Muscle of arm (tissue), 14 donors: ENCODE measurements at places on chromosomes 12 and 14. TPM values are rescaled to one million over a fixed set of nuclear protein-coding genes. Genes with fewer than 3 reads are reported as not detected.

RFLNA gene
- polyA plus RNA-seq, result 3.2 TPM

VRTN gene
- not detected for polyA plus RNA-seq

AKAP3 gene
- 1.3 TPM for polyA plus RNA-seq

NUAK1 gene
- polyA plus RNA-seq, result 14.3 TPM

GRIN2B gene
- 0.21 TPM for polyA plus RNA-seq

ADAMTS20 gene
- polyA plus RNA-seq, result 0.17 TPM

HNF1A gene
- 0.10 TPM for polyA plus RNA-seq

ACOT6 gene
- not detected for polyA plus RNA-seq

CACNA2D4 gene
- 2.5 TPM for polyA plus RNA-seq

OVCH1 gene
- polyA plus RNA-seq, result 1.7 TPM

POU6F1 gene
- 19.8 TPM for polyA plus RNA-seq

P3H3 gene
- 30.7 TPM for polyA plus RNA-seq

CMA1 gene
- polyA plus RNA-seq, result 0.48 TPM

LACRT gene
- not detected for polyA plus RNA-seq

GRCh38 chr14:74962046-74962445 is 6.6 kb upstream of the PGF start:
- DNase-seq, result no peak

- no peak for DNase-seq
These were observed 63.7 kb upstream of the PLEKHA5 start for GRCh38 chr12:19065871-19066270.

GRCh38 chr12:113500782-113501311 is 29.2 kb upstream of the LHX5 start:
- no peak for DNase-seq

GRCh38 chr14:95681153-95681552 is 5.1 kb upstream of the TCL1B start:
- no peak for DNase-seq

DNA sequence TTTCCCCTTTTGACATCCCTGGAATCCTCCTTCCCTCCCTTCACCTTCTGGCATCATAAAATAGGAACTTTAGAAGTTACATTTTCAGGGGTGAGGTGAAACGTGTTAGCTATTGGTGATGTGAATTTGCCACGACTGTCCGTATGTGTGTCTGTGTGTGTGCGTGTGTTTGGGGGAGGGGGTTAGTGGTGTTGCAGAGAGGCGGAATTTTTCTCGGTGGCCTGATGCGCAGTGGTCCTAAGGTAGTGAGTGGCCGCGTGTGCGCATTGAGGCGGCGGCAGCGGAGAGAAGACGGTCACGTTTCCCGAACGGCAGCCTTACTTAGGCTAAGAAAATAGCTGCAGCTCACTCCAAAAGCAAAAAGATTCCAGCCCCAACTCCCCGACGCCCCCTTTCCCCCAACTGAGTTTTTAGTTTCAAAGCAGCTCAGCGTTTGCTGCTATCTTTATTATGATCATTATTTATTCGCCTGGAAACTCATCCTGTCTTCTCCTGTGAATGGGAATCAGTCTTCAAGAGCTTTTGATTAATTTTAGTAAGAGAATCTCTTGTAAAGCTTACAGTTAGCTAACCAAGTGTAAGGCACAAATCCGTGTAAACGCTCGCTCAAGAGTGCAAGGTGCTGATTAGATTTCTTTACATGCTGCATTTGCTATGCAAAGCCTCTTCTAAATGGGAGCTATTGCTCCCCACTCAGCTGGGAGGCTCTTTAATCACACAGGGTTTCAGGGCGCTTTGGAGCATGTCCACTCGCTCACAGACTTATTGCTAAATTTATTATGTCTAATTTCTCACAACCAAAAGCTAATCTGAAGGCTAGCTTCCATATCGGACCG is 4.7 kb downstream of the FLRT2 start:
- DNase-seq, result peak; percentile 61

GRCh38 chr12:50799908-50800307 is 36.0 kb downstream of the ATF1 start:
- no peak for DNase-seq

DNA sequence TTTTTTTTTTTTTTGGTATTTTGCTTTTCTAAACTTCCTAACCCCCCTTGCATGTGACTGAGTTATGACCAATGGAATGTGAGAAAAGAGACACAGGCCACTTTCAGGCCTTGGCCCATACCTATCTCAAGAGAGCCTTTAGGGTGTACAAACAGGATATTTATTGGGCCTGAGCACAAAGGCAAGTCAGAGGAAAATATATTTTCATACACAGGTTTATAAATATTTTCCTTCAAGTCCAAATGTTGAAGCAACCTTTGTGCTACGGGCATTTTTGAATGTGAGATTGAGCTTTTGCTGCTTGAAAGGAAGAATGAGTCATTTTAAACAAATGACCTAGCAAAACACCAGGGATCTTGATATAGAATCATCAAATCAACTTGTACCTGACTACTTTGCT is 228.6 kb upstream of the E2F7 start:
- DNase-seq, result no peak

GRCh38 chr12:59282999-59283398 is 312.8 kb upstream of the SLC16A7 start:
- DNase-seq, result no peak

DNA sequence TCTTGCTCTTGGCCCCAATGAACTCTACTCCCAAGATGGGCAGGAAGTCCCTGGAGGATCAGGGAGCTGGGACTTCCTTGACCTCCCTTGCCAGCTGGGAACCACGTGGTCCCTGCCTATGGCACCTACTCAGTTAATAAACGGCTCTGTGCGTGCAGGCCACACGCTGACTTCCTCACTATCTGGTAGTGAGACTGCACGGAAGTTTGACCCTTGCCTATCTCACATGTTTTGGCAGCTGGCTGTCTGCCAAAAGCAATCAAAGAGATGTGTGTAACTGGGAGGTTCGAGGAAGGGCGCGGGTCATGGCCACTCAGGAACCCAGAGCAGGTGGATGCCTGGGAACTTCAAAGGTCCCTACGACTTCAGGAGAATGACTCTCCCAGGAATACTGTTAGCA is 57.9 kb downstream of the RFLNA start:
- no peak for DNase-seq

DNA sequence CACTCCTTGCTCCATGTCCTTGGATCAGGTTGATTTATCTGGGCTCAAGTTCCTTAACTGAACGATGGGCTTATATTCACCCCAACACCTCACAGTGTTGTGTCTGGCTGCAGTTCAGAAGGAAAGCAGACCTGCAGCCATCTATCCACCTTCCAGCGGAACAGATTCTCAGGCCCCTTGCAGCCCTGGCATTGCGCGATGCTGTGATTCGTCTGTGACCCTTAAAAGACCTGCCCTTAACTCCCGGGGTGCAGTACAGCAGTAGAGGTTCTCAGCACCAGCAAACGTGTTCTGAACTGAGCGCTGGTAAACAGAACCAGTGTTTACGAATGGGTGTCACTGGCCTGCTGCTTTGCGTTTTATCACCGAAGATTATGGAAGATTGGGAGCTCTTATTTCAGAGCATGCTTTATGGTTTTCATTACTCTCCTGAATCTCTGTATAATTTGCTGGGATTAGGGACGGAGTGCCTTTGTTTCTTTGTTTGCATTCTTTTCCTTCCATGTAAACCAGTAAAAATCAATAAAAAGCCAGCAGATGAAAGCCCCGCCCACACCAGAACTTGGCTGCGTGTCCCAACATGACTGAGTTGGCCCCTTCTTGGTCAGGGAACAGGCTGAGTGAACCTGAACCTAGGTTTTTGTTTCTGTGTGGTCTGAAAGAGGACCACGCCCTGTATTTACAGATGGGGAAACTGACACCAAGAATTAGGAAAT is 286.7 kb upstream of the CRY1 start:
- DNase-seq, result peak; percentile 20

DNA sequence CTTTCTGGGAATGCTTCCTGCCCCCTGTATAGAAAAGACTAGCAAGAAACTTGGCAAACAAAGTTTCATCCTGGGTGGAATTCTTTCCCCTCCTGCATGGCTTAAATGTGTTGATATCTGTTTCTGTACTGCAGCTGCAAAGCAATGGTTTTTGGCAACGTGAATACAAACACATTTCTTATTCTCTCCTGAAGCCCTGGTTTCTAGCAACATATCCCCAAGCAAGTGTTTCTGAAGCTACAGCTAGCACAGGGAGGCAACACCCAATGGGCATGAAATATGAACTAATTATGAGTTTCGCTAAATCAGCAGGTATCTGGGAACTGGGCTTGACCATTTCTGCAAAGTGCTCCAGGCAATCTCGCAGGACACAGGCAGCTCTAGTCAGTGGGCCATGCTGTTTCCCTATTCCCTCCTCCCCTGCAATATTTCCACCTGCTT is 392.3 kb upstream of the TMPO start:
- peak; percentile 26 for DNase-seq

DNA sequence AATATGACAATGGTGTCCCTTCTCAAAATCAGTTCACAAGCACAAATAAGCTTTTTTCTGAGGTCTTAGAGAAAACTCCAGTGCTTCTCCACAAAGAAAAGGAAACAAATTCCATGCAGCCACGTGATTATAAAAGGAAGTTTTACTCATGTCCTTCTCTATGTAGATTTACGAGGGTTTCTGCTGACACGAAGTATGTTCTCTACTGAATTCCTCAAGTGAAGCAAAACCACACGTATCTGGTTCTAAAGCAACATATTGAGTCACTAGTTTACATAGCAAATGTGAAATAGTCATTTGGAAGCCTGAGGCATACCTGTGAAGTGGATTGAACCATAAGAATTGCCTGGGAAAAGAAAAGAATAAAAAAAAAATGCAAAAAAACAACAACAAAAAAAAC is 31.9 kb downstream of the BMP4 start:
- no peak for DNase-seq

DNA sequence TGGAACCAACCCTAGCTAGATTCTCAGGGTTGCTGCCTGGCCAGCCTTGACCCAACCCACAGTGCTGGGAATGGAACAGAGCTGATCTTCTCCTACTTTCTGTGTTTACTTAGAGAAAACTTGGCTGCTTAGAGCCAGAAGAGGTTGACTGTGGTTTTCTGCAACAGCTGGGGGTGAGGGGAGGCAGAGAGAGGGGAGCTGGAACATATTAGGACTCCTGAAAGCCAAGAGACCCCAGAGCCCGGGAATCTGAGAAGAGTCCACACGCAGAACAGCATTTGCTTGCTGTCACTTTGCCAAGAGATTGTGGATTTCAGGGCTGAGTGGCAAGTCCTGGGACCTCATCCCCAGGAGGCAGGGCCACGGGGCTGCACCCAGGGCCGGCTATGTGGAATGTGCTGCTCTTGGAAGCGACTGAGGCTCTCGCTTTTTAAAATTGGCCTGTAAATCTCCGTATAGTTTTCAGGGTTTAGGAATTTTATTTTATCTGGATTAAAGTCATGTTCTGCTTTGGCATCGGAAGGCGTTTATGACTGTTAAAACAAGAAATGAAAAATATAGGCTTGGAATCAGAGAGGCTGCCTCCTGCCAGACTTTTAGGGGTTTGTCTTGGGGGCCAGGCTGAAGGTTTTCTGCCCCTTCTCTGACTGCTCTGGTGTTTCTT is 22.3 kb upstream of the MED13L start:
- peak; percentile 52 for DNase-seq

DNA sequence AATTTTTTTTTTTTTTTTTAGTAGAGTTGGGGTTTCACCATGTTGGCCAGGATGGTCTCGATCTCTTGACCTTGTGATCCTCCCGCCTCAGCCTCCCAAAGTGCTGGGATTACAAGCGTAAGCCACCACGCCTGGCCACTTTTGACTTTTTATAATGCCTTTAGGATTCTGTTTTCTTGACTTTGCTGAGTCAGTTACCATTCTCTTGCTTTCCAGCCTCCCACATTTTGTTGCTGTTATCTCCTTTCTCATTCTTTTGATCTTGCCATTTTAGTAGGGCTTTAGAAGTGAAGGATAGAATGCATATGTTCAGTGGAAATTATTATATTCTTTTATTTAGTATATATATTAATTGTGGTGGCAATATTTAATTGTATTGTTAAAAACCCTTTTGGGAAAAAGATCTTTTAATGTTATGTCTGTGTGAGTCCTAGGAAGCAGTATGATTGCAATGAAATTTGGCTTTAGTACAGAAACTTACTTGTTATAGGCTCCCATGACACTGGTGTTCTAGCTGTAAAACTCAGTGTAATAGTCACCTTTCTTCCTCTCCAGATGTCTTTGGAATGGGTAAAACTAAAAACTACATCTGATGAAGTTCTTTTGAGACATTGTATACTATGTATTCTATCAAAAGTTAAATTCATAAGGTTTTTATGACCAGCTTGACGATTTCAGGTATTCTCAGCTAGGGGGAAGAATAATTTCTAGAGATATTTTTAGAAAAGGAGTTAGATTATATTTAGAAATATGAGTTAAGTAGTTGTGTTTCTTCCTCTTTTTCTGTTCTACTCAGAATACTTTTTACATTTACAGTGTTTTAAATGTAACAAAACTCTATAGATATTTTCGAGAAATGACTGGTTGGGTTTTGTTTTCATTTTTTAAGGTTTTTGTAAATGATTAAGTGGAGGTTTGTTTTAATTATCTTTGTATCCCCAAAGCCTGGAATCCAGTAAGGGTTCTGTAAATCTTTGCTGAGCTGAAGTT is 74.7 kb downstream of the APAF1 start:
- no peak for DNase-seq

DNA sequence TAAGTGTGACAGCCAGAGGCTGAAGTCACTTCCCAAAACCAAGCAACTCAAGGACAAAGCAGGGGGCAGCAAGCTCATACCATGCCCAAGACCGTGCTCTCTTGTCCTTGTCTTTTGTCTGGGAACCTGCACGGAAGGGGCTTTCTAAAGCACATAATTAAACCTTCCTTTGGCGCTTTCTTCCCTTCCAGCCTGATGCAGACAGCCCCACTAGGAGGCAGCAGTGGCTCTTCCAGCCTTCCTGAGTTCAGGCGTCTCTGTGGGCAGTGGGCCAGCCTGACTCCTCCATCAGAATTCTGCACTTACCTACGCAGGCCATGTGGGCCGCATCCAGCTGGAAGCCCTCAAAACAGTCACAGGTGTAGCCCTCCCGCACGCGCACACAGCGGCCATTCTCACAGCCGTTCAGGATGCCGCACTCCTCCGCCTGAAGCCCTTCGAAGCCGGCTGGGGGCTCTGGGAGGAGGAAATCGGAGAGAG is 7.6 kb downstream of the ISCA2 start:
- DNase-seq, result peak; percentile 84

GRCh38 chr12:104576980-104577580 is 120.3 kb downstream of the CHST11 start:
- no peak for DNase-seq

DNA sequence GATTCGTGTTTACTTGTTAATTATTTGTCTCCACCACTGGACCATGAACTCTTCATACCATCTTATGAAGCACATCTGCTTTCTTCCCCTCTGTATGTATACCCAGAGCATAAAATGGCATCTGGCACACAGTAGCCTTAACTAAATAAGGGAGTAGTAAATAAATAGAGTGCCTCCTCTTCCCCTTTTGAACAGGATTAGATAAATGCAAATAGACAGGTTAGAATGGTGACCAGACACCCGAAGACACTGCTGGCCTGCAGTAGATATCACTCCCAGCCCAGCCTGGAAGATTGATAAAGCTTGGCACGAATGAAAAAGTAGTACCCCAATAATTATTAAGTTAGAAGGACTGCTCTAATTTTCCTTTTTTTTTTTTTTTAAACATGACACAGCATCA is 6.9 kb downstream of the GALNT4 start:
- DNase-seq, result no peak
